ENCODE measurements at places on chromosomes 12 and 14.

GRCh38 chr14:48890333-48890732 lies 695.8 kb downstream of the RPS29 start:
- DNase-seq: no peak

DNA sequence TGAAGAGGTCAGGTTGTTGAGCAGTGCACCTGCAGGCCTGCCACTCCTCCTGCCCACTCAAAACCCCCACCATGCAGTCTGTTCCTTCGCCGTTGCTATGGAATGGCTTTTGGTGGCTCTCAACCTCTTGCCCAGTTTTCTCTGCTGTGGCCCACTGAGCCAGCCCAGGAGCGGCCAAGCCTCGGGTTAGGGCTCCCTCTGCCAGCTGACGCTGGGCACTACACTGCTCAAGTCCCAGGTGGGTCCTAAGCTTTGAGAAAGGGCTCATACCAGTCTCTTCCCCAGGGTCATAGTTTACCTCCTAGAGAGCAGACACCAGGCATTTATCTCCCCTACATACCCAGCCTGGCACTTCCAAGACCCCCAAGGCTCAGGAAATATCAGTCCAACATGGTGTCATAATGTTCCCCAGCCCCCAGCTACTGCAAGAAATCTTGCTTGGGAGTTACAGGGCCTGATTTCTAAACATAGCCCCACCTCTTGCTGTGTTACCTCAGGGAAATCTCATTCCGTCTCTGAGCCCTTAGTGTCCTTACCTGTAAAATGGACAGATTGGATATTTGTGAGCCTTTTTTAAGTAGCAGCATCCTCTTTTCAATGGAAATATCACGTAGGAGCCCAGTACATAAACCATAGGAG lies 59.4 kb downstream of the TSPAN11 start:
- DNase-seq: no peak

DNA sequence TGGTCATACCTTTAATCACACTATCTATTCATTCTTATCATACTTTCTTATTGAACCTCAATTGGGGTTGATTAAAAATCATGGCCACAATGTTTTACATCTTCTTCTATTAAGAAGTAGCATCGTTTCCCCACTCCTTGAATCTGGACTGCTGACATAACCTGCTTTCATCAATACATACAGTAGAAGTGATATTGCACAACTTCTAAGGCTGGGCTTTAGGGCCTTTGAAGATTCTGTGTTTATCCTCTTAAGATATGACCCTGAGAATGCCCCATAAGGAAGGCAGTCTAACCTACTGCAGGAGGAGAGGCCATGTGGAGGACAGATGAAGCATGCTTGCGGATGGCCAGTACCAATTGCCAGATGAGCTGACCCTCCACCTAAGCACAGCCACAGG lies 1142.8 kb upstream of the SEL1L start:
- DNase-seq: no peak

- DNase-seq: no peak
Observed at GRCh38 chr14:103377522-103378037, 7.6 kb upstream of the MARK3 start.

DNA sequence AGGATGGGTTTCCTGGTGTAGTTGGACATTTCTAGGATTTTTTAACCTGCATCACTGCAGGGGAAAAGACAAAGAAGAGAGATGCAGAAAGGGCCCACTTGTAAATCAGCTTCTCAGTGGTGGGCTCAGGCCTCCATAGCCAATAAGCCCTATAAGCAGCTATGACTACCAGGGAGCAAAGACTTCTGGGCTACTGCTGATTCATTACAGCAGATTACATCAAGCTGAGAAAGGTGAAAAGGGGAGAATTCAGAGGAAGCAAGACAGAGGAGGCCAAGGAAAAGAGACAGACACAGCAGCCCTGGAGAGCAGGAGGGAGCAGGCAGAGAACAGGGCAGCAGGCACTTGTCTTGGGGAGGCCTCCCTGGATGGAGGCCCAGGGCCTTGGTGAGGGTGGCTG lies 95.2 kb downstream of the KCNA5 start:
- DNase-seq: no peak

DNA sequence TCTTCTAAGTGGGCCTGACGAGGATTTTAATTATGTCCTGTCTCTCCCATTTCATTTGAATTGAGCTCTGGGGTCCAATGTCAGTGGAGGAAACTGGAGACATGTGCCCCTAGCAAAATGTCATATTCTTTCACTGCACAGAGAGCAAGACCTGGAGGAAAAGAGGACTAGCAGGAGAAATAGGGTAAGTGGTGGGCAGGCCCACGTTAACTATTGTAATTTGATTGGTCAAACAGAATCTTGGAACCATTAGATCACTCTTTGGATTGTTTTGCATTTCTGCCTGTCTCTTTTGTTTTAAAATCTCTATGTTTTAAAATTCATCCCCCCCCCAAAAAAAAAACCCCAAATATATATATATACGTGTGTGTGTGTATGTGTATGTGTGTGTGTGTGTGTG lies 113.9 kb upstream of the PELI2 start:
- no peak for DNase-seq

GRCh38 chr12:42640391-42640790 lies 50.8 kb upstream of the PRICKLE1 start:
- DNase-seq: no peak

DNA sequence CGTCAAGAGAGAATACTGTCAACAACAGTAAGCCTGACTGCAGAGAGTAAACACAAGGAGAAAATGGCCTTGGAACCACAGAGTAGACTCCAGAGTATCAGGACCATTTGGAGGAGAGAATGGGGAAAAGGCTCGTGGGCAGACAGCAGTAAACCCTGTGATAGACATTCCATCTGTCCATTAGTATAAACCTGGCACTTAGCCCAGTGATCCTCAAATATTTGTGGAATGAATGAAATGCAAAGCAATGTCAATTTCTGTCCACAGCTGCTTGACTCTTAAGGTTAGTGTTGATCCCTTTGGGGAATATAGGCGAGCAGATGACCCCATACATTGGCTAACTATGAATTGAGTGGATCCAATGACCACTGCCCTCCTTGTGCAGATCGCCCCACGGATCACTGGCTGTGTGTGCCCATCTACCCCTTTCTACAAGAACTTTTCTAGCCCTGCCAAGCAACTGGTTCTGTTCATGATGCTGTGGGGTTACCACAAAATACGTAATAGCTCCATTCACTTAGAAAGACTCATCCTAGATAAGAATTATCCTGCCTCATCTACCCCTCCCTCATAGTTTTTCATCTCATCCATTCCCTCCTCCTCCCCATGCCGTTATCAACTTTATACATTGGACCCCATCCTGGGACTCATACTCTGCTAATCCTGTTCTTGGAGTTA lies 846.8 kb downstream of the NRXN3 start:
- no peak for DNase-seq

GRCh38 chr12:62519043-62519442 lies 52.4 kb downstream of the MON2 start:
- no peak for DNase-seq

DNA sequence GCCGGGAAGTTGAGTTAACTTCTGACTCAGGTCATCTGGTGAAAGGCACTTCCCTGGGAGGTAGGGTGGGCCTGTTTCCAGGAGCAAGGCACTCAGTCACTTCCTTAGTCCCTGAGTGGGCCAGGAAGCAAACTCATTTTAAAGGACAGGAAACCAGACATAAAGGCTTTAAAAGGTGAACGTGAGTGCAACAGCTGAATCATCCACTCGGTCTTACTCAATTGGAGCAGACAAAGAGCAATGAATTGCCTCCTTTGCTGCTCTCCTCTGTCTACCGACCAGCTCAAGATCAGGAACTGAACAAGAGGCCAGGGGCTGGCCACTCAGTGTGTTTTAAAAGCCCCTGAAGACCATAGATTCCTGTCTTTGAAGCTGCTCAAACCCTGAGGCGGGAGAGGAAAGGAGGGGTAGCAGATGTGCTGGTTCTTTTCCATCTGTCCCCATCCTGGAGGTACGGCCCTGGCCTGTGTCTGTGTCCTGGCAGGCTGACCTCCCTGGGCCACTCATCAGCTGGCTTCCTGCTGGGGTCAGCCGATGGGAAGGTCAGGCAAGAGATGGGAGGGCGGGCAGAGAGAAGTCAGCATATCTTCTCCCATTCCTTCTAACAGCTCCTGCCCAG lies 148.9 kb downstream of the PPM1H start:
- DNase-seq: no peak

GRCh38 chr12:31523306-31523705 lies 67.6 kb downstream of the DENND5B start:
- no peak for DNase-seq

DNA sequence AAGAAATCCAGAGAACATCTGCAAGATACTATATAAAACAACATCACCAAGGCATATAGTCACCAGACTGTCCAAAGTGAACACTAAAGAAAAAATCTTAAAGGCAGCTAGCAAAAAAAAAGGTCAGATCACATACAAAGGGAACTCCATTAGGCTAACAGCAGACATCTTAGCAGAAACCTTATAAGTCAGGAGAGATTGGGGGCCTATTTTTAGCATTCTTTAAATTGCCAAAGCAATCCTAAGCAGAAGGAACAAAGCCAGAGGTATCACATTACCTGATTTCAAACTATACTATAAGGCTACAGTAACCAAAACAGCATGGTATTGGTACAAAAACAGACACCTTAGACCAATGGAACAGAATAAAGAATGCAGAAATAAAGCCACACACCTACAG lies 92.5 kb downstream of the IPO8 start:
- no peak for DNase-seq

DNA sequence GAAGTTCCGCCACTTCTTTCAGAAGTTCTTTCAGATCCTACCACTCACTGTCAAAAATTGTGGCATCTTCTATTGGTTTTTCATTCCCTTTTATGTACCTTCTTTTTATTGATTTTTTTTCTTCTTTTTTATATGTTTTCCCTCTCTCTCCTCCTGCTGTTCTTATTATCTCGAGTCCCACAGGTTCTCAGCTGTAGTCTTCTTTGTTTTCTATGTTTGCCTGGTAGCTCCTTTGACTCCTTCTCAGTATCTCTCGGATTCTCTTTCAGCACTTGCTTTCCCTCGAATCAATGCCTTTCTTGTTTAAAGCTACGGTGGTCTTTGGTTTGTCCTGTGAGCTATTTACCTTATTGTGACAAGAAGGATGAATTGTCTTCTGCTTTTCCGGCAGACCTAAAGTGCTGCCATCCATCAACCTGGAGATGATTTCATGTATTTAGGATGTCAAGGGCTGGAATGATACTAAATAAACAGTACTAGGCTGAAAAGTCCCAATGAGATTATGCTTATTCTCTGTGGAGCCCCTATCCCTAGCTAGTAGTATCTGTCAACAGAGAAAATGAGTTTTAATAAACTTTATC lies 541.7 kb downstream of the NOVA1 start:
- no peak for DNase-seq
